ENCODE measurements at places on chromosomes 1 and 21.

DNA sequence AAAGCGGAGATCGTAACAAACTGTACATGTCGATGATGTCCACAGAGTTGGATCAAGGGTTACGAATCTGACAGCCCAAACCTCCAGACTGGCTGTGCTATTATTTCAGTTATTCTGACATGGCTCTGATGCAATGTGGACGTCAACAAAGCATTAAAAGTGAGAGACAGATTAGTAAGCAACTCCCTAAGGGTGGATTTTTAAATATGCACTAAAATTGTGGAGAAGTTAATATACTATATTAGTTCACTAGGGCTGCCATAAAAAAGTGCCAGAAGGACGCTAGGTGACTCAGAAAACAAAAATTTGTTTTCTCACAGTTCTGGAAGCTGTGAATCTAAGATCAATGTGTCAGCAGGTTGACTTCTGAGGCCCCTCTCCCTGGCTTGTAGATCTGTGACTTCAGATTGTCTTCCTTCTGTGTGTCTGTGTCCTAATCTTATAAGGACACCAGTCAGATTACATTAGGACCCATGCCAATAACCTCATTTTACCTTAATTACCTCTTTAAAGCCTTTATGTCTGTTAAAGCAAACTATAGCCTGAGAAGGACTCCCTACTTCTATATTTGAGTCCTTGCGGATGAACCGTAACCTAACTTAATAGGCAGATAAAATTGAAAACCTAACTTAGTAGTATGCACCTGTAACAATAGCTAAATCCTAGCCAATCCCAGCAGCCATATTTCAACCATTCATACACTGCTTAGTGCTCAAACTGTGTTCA, 66.0 kb upstream of the BACH1 start:
- DNase-seq: no peak

GRCh38 chr21:38343691-38344090, 86.9 kb downstream of the KCNJ15 start:
- DNase-seq: no peak

DNA sequence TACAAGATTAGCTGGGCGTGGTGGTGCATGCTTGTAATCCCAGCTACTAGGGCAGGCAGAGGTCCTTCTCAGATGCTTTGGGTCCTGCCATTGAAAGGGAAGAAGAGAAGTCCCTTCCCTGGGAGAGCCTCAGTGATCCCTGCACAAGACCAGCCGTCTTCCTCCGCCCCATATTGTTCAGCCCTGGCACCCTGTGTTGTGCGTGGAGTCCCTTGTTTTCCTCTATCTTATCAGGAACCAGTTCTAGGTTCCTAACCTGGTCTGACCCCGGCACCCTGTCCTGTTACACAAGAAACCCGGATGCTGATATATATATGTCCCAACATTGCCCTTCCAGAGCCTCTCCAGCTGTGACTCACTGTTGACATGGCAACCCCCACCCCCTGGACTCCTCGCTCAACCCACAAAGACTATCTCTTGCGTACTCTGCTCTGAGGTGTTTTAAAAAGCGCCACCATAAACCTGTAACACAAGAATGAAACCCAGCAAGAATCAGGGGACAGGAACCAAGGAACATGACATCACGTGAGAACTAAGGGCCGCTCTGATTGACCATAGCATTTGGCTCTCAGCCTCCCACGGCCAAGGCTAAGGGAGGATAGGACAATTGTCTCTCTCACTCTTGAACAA, 4.8 kb downstream of the MX2 start:
- no peak for DNase-seq

- no peak for DNase-seq
Observed at GRCh38 chr1:199305053-199305452, 666.2 kb downstream of the PTPRC start.

DNA sequence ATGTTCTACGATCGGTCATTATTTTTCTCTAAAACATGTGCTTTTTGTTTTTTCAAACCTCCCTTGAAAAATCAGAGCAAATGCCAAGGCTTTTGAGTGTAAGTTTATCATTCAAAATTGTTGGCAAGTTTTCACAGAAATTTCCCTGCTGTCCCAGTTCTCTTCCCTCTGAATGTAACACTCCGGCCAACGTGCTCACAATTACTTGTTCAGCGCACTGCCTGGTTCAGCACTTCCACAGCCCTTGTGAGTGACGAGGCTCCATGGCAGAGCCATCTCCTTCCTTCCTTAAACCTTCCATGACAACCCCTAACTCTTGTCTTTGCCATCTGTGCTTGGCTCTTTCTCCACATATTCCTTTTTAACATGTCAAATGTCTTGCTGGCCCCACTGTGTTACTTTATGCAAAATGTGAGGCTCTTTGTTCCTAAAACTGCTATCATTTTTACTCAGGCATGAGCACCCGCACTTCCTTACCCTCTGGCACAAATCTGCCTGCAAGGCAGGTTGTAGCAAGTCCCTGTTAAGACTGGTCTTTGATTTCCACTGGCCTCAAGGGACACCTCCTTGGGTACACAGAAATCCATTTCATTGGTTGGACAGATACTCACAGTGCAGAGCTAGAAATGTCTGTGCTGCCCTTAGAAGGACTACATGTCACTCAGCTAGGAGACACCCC, 142.8 kb downstream of the HUNK start:
- DNase-seq: no peak

Data from NCI-H1694 treated with DMSO at 0.1 percent for 48 hours (cell line).